ENCODE measurements at places on chromosomes 7 and 10.

GRCh38 chr7:17965603-17966002 lies 25.3 kb upstream of the SNX13 start:
- no peak for DNase-seq

DNA sequence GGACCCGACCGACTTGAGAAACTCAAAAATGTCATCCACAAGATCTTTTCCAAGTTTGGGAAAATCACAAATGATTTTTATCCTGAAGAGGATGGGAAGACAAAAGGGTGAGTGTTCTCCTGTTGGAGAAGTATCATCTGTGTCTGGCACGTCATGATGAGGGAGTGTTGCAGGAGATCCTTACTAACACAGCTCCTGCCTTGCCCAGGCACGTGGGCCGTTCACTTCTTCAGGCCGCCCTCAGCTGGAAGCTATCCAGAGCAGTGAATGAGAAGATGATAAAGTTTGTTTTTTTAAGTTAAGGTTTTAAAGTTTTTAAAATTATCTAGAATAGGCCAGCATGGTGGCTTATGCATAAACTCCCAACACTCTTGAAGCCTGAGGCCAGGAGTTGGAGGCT lies 6.2 kb downstream of the EIF3B start:
- no peak for DNase-seq

GRCh38 chr7:26440233-26441001 lies 148.8 kb downstream of the SNX10 start:
- no peak for DNase-seq

DNA sequence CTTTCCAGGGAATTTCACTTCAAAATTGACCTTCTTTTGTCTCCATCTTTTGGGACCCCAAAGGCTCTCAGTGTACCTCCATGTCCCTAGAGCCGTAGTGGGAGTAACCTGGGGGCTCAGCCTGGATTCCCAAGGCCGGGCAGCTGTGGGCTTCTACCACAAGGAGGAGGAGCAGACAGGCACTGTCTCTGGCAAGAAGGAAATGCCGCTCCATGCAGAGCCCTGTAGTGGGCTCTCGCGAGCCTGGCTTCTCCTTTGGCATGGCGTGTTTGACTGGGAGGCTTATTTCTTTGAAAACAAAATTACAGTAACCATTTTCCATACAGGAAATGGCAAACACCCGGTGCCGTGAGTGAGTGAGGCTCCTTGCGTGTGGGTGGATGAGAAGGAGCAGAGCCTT lies 76.8 kb upstream of the FAM180A start:
- no peak for DNase-seq

- DNase-seq: no peak
These were observed 72.8 kb downstream of the GNA12 start for GRCh38 chr7:2771274-2771731.

GRCh38 chr7:83005410-83005809 lies 157.3 kb downstream of the PCLO start:
- no peak for DNase-seq

GRCh38 chr7:121519548-121520521 lies 123.7 kb upstream of the FAM3C start:
- no peak for DNase-seq

DNA sequence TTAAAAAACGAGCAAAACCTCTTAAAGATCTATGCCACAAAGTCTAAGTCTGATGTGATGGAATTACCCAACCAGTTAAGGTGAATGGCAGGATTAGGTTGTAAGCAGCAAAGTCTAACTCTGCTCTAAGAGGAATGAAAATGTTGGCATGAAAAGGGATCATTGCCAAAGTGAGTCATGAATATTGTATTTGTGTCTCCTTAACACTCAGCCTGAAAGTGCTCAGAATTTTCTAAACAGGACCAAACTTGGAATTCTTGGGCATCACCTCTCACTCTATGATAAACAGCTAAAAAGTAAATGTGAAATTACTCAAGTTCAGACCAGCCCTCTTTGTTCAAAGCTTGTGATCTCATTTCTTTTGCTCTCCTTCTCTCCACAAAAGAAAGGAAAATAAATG lies 27.0 kb downstream of the PPP1R3A start:
- DNase-seq: no peak

All from H54 (cell line).